ENCODE measurements at places on chromosomes 2 and 18. TPM values are rescaled to one million over a fixed set of nuclear protein-coding genes. Genes with fewer than 3 reads are reported as not detected.

CFC1 gene
- not detected for total RNA-seq

DOCK10 gene
- 97.4 TPM for total RNA-seq

DNA sequence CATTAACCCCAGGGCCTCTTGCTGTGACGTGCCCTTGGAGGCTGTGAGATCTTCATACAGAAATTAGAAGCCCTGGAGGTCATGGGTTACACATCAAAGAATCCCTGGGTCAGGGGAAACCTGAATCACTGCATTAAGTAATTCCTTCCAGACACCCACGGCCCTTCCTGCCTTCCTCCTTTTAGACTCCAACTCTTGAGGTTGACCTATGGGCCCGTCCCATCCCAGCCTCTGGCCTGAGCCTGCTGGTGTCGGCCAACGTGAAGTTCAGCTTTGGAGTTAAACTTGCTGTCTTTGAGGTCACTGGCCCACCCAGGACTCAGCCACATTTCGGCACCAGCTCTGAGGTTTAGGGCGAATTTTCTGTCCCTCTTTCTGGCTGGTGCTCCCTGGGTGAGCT lies 198.3 kb downstream of the ACKR3 start:
- no peaks in the 10 kb centered on the region for H3K36me3 ChIP-seq
- H3K27me3 ChIP-seq: no peaks in the 10 kb centered on the region
- DNase-seq: no peak
- no peak overlapping the region for H3K27ac ChIP-seq
- H3K4me1 ChIP-seq: no peaks in the 10 kb centered on the region

- H3K27ac ChIP-seq: no peak overlapping the region
- peak; percentile 64 for DNase-seq
- no peaks in the 10 kb centered on the region for H3K36me3 ChIP-seq
- H3K4me3 ChIP-seq: no peak overlapping the region
- H3K4me1 ChIP-seq: peaks cover 13% of the 10 kb centered on the region
- no peaks in the 10 kb centered on the region for H3K27me3 ChIP-seq
These were observed 38.8 kb upstream of the SP3 start for GRCh38 chr2:174003720-174004695.

DNA sequence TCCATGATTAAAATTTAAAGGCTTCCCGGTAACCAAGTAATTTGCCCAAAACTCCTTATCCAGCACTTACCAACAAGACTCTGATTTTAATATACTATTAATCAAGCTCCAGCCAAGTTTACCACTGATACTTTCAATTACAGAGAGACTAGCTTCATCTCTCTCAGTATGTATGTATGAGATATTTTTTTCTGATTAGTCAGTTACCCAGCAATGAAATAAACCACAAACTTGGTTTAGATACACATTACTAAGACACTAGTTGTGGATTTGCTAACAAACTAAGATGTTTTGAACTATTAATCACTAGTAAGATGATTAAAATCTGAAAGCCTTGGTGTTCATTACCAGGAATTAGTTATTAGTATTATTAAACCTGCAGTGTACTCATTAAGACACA lies 1272.2 kb upstream of the ACVR2A start:
- no peaks in the 10 kb centered on the region for H3K27me3 ChIP-seq
- H3K4me3 ChIP-seq: no peak overlapping the region
- no peak overlapping the region for H3K27ac ChIP-seq
- DNase-seq: no peak
- no peaks in the 10 kb centered on the region for H3K36me3 ChIP-seq
- H3K4me1 ChIP-seq: no peaks in the 10 kb centered on the region

DNA sequence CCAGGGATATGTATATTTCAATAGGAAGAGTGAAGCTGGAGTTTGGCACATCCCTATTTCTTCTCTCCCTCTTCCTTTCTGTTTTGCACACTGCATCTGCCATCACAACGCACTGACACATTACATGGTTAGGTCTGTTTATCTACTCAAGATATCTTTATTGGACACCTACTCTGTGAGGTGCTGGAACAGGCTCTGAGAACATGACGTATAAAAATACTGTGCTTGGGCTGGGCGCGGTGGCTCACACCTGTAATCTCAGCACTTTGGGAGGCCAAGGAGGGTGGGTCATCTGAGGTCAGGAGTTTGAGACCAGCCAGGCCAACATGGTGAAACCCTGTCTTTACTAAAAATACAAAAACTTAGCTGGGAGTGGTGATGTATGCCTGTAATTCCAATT lies 653.3 kb downstream of the SLC4A3 start:
- no peak overlapping the region for H3K27ac ChIP-seq
- H3K4me1 ChIP-seq: no peaks in the 10 kb centered on the region
- DNase-seq: no peak
- no peaks in the 10 kb centered on the region for H3K36me3 ChIP-seq
- H3K4me3 ChIP-seq: no peak overlapping the region
- H3K27me3 ChIP-seq: no peaks in the 10 kb centered on the region

DNA sequence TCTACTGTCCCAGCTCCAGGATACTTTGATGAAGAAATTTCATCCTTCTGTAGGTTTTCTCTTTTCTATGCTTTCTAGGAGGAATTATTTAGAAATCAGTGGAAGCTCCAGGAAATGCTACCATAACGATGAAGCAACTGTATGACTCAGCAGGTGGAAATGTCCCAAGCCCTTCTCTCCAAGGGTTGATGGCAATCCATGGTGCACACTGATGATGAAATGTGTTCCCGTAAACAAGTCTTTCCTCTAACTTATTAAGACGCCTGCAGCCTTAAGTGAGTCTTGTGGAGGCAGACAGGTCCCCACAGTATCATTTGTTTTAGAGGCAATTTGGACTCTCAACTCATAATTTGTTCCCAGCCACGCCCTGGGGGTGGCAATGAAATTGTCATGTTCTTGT lies 777.6 kb upstream of the SOX11 start:
- H3K27ac ChIP-seq: no peak overlapping the region
- H3K4me1 ChIP-seq: no peaks in the 10 kb centered on the region
- H3K4me3 ChIP-seq: no peak overlapping the region
- DNase-seq: no peak

DNA sequence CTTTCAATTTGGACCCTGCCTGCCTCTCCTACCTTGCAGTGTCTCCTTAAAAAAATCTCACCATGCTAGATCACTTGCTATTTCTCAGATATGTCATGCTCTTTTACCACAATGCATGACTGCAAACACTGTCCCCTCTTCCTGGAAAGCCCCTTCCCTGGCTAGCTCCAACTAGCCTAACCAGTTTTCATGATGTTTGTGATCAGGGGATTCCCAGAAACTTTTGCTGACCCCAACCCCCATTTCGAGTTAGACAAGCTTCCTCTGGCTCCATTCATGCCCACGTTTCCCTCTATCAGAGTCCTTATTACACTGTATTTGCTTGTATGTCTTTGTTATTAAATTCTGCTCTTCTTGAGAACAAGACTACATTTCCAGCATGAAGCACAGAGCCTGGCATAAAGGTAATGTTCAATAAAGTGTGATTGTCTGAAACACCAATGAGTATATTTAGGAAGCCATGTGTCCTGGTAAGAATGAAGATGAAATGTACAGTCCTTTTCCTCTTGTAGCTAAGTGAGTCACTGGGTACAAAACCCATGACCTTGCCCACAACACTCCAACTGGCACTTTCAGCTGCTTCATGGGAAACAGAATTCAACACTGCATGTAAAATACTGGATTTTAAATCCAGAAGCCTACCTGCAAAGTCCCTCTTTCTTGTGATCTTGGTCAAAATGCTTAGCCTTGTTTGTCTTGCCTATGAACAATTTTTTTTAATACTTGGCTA lies 62.0 kb upstream of the ATL2 start:
- H3K36me3 ChIP-seq: no peaks in the 10 kb centered on the region
- H3K4me1 ChIP-seq: peaks cover 15% of the 10 kb centered on the region
- no peak overlapping the region for H3K4me3 ChIP-seq
- no peaks in the 10 kb centered on the region for H3K27me3 ChIP-seq
- H3K27ac ChIP-seq: no peak overlapping the region
- DNase-seq: no peak

Data from Peyer's patch (tissue), 4 donors.